ENCODE measurements at places on chromosomes 1 and 21.
A peak's percentile ranks its signal among the peaks of the same experiment; 100 is the strongest.

GRCh38 chr21:22352088-22352487 is 1353.9 kb downstream of the NCAM2 start:
- no peak overlapping the region for H3K4me3 ChIP-seq
- no peak overlapping the region for H3K27ac ChIP-seq
- H3K4me1 ChIP-seq: no peaks in the 10 kb centered on the region
- no peaks in the 10 kb centered on the region for H3K27me3 ChIP-seq
- no peak for DNase-seq

GRCh38 chr1:203480525-203481084 is 5.0 kb downstream of the PRELP start:
- peaks cover 4% of the 10 kb centered on the region for H3K27me3 ChIP-seq
- H3K36me3 ChIP-seq: no peaks in the 10 kb centered on the region
- peak; percentile 92 for DNase-seq
- peak overlapping the region; percentile 79 for H3K4me3 ChIP-seq
- peak overlapping the region; percentile 93 for H3K27ac ChIP-seq

- H3K4me1 ChIP-seq: no peaks in the 10 kb centered on the region
- H3K36me3 ChIP-seq: no peaks in the 10 kb centered on the region
- no peak for DNase-seq
- H3K27me3 ChIP-seq: peaks cover 43% of the 10 kb centered on the region
- H3K27ac ChIP-seq: no peak overlapping the region
These were observed 43.2 kb downstream of the CAPN8 start for GRCh38 chr1:223622132-223622842.

- peak overlapping the region; percentile 14 for H3K27ac ChIP-seq
- H3K36me3 ChIP-seq: peaks cover 14% of the 10 kb centered on the region
- H3K27me3 ChIP-seq: peaks cover 3% of the 10 kb centered on the region
- H3K4me1 ChIP-seq: peaks cover 98% of the 10 kb centered on the region
- no peak for DNase-seq
These were observed 52.6 kb downstream of the LAMC1 start for GRCh38 chr1:183075861-183076260.

DNA sequence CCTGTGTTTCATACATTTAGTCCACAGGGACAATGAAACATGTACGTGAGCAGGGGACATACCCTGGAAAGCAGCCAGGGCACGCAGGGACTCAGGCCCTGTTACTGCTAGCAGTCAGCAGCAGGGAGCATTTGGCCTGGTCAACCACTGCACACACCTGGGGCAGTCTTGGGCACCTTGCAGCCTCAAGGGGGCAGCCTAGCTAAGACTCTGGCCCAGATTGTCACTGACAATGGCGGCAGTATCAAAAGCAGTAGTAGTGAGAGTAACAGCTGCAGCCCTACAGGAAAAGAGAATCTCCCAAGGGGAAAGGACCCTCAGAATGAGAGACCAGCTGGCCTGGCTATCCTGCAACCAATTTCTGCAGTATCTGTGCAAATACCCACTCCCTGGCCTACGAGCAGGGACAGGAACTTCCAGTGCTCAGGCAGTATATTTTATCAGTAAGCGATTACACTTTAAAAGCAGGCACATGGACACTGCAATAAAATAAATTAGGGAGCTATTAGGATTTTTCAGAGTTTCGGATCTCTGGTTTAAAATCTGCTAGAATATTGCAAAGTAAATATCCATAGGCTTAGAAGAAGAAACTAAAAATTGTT is 475.6 kb downstream of the LTN1 start:
- H3K36me3 ChIP-seq: no peaks in the 10 kb centered on the region
- peaks cover 31% of the 10 kb centered on the region for H3K4me1 ChIP-seq
- no peak overlapping the region for H3K4me3 ChIP-seq
- H3K27ac ChIP-seq: no peak overlapping the region

GRCh38 chr21:35963920-35964451 is 96.3 kb downstream of the SETD4 start:
- peaks cover 30% of the 10 kb centered on the region for H3K27me3 ChIP-seq
- peak; percentile 1 for DNase-seq
- no peaks in the 10 kb centered on the region for H3K36me3 ChIP-seq
- no peaks in the 10 kb centered on the region for H3K4me1 ChIP-seq

DNA sequence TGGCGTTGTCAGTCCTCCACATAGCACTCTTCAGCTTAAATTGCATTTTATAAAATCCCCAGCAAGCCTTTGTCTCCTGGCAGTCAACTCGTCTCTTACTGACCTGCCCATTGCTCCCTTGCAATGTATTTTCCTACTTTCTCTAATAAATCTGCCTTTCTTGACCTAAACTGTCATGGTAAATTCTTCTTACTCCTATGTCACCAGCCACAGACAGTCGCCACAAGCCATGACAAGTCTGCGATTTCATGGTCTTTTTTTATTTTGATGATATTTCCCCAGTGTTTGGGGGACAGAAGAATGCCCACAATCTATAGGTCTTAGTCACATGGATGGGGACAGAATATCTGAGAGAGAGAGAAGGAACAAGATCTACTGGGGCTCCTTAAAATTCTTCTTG is 8.4 kb downstream of the IFNAR2 start:
- H3K36me3 ChIP-seq: no peaks in the 10 kb centered on the region
- no peak for DNase-seq
- H3K27me3 ChIP-seq: peaks cover 3% of the 10 kb centered on the region

DNA sequence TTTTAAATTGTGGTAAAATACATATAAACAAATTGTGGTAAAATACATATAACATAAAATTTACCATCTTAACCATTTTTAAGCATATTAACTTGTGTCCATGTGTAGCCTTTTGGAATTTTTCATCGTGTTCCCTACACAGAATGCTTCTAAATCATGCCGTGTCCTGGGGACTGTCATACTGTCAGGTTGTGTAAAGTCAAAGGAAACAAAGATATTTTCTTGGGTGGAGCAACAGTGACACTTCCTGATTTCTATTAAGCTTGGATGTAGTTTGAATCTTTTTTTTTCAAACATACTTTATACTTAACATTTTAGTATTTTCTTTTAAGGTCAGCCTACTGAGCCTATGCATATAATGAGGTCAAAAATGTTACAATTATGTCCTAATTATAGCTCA is 32.3 kb downstream of the DOP1B start:
- no peak overlapping the region for H3K27ac ChIP-seq
- no peak for DNase-seq

GRCh38 chr1:47725000-47725473 is 272.1 kb downstream of the TRABD2B start:
- peaks cover 19% of the 10 kb centered on the region for H3K4me1 ChIP-seq
- no peak for DNase-seq
- no peak overlapping the region for H3K27ac ChIP-seq

DNA sequence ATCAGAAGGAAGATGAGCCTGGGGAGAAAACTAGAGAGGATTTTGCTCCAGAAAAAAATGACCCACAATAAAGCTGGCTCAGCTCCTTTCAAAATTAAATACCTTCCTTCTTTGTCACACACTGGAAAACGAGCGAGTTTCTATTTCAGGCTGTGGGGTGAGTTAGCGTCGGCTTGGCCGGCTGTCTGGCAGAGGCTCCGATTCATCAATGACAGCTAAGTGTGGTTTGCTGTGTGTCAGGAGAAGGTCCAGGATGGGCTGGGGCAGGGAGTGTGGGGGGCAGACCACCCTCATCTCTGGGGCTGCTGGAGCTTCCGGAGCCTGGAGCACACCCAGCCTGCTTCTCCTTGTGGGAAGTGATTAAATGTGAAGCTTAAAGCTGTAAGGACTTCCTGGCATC is 120.2 kb downstream of the ETS2 start:
- H3K4me1 ChIP-seq: peaks cover 73% of the 10 kb centered on the region
- DNase-seq: peak; percentile 90
- H3K27me3 ChIP-seq: no peaks in the 10 kb centered on the region
- peak overlapping the region; percentile 92 for H3K27ac ChIP-seq

DNA sequence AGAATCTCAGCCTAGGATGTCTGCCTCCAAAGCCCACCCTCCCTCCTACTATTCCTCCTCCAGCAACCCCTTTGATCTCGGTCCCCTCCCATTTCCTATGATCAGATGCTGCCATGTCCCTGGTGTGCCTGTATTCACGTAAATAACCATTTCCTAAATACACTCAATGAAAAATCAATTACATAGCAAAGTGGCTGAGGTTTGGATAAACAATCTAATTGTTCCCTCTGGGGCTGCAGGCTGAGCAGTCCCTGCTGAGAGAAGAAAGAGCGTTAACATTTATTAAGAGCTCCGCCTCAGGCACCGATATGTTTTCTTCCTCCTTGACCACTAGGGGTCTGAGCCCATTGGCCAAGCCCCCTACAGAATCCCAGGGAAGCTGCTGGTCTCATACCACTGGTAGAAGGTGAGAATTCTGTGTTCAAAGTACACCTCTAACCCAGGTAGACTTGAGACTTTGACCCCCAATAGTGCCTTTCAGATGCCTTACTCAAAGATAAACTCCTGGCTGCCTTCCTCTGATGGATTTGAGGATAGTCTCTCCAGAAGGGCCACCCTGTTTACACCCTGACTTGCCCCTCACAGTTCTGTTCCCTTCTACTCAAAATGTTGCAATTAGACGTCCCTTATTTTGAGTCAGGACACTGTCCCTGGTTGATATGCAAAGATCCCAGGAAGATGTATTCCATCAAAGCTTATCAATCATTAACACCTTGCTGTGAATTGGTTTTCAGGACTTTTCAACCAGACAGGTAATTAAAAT is 33.9 kb upstream of the CAMK1G start:
- peaks cover 30% of the 10 kb centered on the region for H3K27me3 ChIP-seq
- no peak overlapping the region for H3K4me3 ChIP-seq
- H3K4me1 ChIP-seq: peaks cover 7% of the 10 kb centered on the region

DNA sequence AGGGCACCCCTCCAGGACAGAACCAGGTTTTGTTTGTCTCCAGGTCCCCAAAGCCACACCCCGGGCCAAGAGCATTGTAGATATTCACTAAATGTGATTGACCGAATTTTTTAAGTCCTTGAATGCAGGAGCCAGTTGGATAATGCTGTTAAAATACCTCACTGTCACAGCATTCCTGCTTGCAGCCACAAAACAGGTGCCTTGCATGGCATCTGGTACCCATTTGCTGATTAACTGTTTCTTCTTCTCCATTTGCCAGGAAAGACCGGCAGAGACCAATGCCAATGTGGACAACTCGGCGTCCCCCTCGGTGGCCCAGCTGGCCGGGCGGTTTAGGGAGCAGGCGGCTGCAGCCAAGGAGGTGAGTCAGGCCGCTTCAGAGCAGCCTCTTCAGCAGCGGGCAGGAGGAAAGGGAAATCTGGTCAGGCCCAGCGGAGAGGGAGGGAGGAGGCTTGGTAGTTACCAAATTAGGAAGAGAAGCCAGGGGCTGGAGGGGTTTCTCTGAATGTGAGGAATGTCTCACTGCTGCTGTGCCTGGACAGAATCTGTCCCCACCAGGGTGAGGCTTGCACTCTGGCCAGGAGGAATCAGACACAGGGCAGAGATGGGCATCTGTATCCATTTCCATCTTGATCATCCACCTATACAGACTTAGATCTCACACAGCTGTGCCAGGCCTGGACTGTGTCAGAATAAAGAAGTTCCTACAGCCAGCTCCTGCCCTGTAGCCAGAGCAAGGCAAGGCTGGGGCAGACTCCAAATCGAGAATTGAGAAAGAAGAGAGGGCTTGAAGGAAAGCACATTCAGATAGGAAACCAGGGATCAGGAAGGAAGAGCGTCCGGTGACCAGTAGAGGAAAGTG is 37.9 kb upstream of the MPZL1 start:
- peaks cover 23% of the 10 kb centered on the region for H3K27me3 ChIP-seq
- H3K4me3 ChIP-seq: no peak overlapping the region
- H3K27ac ChIP-seq: no peak overlapping the region
